Stimulated activated naive CD4-positive, alpha-beta T cell treated with Interleukin-2 at 50 U/mL for 16 hours (primary cell): ENCODE measurements at places on chromosomes 12 and 14.

GRCh38 chr14:105492971-105493871 is 2.2 kb downstream of the TEDC1 start:
- DNase-seq: no peak

- no peak for DNase-seq
Measured at GRCh38 chr12:92854344-92854743, 74.8 kb downstream of the EEA1 start.

DNA sequence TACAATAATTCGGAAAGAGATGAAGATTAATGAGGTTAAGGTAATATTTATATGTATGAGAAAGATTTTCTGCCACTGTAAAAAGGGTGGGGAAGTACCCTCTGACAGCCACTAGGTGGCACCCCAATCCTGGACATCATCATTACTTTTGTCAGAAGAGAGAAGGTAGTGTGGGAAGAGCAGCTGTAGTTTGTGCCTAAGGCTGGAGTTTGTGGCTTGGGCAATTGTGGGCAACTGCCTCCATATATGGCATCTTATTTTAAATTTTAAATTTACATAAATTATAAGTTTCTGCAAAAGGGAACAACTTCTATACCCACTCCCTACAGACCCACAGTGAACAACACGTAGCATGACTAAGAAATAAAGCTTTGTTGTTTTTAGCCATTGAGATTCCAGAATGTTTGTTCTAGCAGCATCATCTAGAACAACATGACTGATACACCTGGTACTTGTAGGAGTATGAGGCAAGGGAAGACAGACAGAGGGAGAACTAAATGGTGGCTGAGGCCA is 34.4 kb upstream of the SYCP3 start:
- DNase-seq: peak; percentile 44

DNA sequence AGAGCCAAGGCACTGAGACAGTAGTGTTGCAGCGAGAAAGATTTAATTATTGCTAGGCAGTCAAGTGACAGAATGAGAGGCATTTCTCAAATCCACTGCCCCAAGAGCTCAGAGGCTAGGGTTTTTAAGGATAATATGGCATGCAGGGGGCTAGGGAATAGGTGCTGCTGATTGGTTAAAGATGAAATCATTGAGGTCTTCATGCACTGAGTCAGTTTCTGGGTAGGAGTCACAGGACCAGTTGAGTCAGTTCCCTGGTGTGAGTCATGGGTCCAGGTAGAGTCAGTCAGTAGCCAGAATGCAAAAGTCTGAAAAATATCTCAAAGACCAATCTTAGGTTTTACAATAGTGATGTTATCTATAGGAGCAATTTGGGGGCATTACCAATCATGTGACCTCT is 323.8 kb downstream of the RGS6 start:
- no peak for DNase-seq

GRCh38 chr12:41681898-41682297 is 462.8 kb downstream of the GXYLT1 start:
- DNase-seq: no peak

- DNase-seq: no peak
Measured at GRCh38 chr14:55589171-55589570, 9.2 kb downstream of the KTN1 start.

- DNase-seq: no peak
Measured at GRCh38 chr14:50087341-50088116, 28.8 kb downstream of the VCPKMT start.

- DNase-seq: no peak
Measured at GRCh38 chr12:78062786-78063185, 232.1 kb downstream of the NAV3 start.

- DNase-seq: no peak
Measured at GRCh38 chr12:10372559-10372958, 17.3 kb downstream of the KLRK1 start.

- no peak for DNase-seq
Measured at GRCh38 chr12:13905794-13906193, 75.6 kb downstream of the GRIN2B start.

DNA sequence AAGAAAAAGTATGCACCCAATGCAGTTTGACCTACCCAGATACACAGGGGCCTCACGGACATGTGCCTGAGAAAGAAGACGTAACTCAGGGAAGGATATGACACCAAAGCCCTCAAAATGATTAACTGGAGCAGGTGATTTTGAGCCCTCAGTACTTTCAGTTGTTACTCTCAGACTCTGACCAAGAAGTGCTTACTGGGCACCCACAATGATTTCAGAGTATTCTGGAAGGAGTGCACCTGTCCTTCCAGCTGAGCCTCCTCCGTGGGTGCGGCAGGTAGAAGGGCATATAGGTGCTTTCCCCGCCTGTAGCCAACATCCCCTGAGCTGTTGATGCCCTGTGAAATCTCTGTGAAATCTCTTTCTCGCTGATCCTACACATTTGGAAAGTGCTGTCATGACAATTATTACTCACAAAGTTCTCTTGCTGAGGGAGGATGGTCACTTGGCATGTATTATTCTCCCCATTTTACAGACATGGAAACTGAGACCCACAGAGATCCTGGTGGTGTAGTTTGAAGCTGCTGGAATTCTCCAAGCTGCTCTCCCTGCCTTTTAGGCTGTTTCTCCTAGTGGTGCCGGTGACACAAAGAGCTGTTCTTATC is 154.3 kb upstream of the CCND2 start:
- peak; percentile 63 for DNase-seq

DNA sequence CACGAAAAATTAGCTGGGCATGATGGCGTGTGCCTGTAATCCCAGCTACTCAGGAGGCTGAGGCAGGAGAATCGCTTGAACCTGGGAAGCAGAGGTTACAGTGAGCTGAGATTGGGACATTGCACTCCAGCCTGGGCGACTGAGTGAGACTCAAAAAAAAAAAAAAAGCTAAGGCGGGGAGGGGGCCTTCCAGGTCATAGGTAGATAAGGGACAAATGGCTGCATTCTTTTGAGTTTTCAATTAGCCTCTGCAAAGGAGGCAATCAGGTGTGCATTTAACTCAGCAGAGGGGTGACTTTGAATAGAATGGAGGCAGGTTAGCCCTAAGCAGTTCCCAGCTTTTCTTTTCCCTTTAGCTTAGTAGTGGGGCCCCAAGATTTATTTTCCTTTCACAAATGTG is 743 bp upstream of the AACS start:
- DNase-seq: no peak

GRCh38 chr12:65902500-65902899 is 78.2 kb downstream of the HMGA2 start:
- no peak for DNase-seq

DNA sequence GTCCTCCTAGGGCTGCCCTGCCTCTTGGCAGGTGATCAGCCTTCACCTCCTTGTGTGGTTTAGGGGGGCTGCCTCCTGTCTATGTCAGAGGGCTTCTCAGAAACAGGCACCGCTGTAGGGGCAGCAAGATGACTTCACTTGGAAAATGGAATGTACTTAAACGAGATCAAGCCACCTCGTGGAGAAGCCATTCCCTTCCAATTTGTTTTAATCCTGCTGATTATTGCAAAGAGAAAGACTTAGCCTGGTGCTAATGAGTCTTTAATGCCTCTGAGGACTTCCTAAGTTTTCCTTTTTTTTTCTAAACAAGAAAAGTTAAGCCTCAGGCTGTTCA is 62.3 kb upstream of the RFLNA start:
- DNase-seq: no peak
